ENCODE measurements at places on chromosomes 7 and 10.

- no peak for DNase-seq
Measured at GRCh38 chr10:33099748-33100147, 141.7 kb upstream of the ITGB1 start.

GRCh38 chr10:79409726-79410085 is 35.7 kb downstream of the ZCCHC24 start:
- no peak for DNase-seq

DNA sequence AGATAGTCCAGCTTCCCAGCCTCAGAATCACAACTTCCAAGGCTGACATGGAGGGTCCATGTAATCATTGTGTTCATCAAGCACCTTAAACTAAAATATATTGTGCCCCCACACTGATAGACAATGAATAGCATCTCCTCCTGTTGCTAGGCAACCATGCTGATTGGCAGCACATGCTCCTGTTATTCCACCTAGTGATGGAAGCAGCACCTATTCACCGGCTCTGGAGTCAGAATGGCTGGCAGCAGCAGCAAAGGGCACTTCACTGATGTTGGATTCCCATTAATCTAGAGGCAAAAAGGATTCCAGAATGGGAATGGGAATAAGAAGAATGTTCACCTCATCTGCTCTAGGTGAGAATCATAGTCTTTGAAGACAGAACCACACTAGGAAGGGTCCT is 55.0 kb downstream of the RELN start:
- no peak for DNase-seq

- DNase-seq, result no peak
Measured at GRCh38 chr10:121594076-121594475, 4.2 kb downstream of the FGFR2 start.

DNA sequence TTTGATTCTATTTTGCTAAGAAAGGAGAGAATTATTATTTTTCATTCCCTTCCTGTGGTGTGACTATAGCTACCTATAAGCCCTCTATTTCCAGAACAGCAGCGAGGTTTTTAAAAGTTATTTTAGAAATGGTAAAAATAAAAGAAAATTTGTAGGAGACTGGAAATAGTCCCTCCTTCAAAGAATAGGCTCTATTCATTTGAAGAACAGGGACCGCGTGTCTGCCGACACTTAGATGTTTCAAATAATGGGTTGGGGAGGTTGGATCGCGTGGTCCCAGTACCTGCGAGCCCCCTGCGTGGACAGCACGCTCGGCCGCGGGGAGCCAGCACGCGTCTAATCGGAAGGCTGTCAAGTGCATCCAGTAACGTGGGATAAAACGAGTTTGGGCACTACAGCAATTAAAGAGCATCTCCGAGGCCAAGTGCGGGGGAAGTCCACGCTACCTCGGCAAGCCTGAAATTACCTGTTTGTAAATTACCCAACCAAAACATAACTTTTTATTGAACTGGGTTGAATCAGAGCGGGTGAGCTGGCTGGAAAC is 1.0 kb downstream of the CACNA2D1 start:
- DNase-seq, result no peak

GRCh38 chr7:146414373-146414772 is 297.8 kb downstream of the CNTNAP2 start:
- no peak for DNase-seq

DNA sequence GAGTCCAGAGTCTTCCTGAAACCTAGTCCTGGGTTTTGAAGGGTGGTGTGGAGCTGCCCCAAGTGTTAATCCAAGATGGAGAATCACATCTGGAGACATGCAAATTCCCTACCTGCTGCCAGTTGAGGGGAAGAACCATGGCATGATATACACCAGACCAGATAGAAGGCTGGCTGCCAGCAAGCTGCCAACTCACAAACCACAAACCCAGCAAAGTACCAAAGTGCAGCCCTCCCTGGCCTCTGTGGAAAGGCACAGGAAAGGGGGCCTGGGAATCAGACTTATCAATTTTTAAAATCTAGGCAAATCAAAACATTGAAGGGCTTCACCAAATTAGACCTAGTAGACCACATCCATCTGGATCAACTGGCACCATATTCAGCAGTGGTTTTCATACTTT is 157.0 kb downstream of the TMEM26 start:
- no peak for DNase-seq

GRCh38 chr7:106060394-106060920 is 51.7 kb downstream of the SYPL1 start:
- no peak for DNase-seq

DNA sequence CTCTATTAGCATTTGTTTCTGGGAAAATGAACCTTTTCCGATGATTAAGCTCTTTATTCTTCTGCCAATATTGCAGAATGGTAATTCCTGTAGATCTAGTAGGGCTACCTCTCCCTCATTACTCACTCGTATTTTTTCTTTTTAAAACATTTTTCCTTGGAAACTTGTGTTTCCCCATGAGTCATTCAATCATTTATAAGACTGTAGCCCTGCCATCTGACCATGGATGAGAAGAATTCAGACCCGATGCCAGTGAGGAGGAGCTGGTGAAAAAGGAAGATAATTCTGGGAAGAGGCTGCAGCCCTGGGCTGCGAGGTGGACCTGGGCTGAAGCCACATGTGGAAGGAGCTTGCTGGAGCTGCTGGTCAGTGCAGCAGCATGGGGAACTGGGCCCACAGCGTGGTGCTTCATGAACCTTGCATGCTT is 242.8 kb downstream of the KLF6 start:
- no peak for DNase-seq

GRCh38 chr10:114478281-114478680 is 74.0 kb upstream of the AFAP1L2 start:
- no peak for DNase-seq

DNA sequence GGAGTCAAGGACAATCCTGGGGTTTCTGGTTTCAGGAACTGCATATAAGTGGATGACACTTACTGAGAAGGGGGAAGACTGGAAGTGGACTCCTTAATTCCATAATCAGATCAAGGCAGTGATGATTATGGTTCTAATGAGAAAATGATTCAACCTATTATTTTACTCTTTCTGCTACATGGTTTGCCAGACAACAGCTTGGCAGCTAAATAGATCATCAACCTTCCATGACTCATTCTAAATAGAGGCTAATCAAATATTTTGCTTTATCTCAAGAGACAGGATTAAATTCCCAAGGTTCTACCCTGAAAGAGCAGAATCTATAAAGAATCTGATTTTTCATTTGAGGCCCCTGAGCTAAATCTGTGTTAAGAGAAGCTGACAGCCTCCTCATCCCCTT is 46.3 kb downstream of the CNNM1 start:
- DNase-seq, result no peak

GRCh38 chr10:59805014-59805413 is 51.8 kb upstream of the MRLN start:
- no peak for DNase-seq

Measured in stimulated activated CD4-positive, alpha-beta T cell treated with anti-CD3 and anti-CD28 coated beads, TNF-alpha, amount 100 ng/mL, for 48 hours (primary cell).